ENCODE measurements at places on chromosomes 3 and 15.

- no peak for DNase-seq
Observed at GRCh38 chr3:58575971-58576652, 1.1 kb downstream of the FAM107A start.

DNA sequence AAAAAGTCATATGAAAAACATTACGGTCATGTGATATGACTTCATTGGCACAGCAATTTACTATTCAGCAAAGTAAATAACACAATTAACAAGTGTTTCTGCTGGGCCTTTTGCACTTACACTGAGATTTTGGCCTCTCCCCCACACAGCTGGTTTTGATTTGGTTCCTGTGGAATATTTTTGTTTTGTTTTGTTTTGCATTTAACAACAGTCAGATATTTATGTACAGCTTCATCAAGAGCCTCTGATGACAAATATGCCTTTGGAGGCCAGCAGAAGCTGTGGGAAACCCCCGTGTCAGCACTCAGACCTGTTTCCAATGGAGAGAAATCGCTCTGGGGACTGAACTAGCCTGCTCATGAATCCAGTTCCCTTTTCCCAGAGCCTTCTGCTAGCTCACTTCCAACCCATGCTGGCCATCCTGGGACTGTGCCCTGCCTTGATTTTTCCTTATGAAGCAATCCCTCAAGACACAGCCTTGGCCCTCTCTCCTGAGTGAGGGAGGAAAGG, 161.9 kb downstream of the ATG7 start:
- DNase-seq, result no peak

GRCh38 chr3:58591517-58592510, 14.6 kb upstream of the FAM107A start:
- no peak for DNase-seq

DNA sequence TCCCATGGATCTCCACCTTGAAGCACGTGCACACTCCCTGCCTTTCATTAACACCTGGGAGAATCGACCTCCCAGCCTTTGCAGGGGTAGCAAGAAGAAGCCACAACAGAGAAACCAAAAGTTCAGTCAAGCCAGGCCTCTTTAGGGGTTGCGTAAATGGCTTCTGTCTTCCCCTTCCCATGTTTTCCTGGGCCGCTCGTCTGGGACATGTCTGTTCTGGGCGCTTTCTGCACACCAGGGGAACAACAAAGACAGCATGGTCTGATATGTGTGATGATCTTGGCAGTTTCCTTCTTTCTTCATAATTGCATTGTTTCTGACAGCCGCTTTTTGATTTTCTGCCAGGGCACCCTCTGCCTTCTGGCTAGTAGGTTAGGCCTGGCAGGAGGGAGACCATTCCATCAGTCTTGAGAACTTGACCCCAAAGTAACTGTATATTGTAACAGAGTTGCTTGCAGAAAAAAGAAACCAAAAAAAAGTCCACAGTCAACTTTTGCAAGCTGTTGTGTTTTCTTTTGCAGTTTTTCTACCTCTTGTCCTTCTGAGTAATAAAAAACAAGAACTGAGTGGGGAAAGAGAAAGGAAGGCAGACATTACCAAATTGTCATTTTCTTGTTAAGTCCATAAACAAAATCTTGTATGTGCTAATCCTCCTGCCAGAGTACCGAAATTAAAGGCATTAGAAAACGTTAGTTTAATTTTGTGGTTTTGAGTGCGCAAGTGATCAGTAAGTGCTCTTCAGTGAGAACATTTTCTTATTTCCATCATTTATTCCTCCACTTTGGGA, 56.0 kb upstream of the FURIN start:
- no peak for DNase-seq

DNA sequence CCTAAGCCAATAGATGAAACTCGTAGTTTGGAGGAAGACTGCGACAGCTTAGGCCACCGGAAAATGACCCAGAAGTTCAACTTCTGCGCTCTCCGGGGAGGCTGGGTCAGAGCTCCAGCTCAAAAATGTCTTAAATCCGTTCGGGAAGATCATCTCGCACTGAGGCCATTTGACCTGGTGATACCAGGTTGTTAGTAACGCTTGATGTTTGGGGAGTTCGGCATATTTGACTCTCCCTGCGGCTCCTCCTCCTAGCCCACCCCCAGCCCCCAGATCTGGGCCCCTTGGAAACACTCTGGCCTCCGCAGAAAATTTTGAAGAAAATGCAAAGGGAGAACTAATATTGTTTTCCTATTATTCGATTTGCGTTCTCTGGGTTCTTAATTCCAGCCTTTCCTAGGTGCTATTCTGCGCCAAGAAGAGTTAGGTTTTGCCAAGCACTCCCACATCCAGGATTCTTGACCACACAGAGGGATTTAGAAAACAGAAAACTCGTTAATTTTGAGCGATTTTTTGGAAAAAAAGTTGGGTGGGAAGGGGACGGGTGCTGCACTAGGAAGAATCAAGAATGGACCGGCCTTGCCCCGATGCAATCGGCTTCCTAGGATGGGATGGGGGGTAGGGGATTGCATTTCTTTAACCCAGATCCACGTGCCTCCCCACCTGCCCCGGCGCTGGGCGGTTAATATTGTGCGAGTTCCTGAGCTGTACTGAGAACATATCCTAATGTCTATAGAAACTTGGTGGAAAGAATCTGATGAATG, 50.0 kb downstream of the ZIC4 start:
- no peak for DNase-seq

GRCh38 chr3:12157026-12157425, 1.7 kb downstream of the TIMP4 start:
- no peak for DNase-seq

GRCh38 chr3:140842984-140843649, 98.5 kb upstream of the SLC25A36 start:
- DNase-seq, result no peak

DNA sequence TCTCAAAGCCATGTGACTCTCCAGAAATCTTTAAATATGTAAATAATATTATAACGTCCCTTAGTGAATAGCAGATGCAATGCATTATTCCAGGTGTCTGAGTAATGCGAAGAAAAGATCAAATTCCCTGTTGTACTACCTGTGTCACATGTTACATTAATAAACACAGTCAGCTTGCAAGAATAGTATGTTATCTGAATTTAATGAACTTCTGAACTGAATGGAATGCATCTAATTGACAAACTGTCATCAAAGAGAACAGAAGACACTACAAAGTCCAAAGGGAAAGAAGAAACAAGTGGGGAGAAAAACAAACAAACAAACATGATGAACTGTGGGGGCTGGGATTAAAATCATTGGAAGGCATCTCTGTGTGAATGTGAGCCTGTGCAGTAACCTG, 508.8 kb downstream of the LPP start:
- no peak for DNase-seq

Measured in central memory CD4-positive, alpha-beta T cell (primary cell).